ENCODE measurements at places on chromosomes 7 and 10.
A peak's percentile ranks its signal among the peaks of the same experiment; 100 is the strongest.

GRCh38 chr10:16360001-16360400 lies 76.8 kb upstream of the PTER start:
- DNase-seq = no peak

- no peak for DNase-seq
These were observed 7.2 kb upstream of the SNX10 start for GRCh38 chr7:26284477-26284876.

DNA sequence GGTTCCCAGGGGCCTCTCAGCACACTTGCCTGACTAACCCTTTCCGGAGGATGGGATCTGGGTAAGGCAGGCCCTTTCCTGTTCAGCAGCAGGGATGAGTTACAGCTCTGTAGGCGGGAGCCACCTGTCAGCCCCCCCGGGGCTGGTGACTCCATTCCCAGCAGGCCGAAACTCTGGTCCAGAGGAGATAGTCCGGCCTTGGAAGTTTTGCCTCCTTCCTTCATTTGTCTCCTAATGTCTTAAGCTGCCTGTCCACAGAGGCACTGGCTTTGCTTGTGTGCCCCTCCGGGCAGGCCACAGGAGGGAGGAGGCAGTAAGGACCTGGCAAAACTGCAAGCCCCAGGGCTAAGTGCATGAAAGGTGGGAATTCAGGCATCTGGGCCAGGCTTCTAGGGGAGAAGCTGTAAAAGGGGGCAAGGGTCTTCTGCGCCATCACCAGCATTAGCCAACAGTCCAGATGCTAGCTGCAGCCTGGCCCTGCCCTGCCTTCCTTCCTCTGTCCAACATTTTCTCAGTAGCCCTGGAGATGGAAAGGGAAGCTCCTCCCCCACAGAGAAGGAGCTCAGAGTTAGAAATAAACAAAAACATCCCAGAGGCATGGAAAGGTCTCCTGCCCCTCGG lies 1.2 kb downstream of the ADIRF start:
- peak; percentile 21 for DNase-seq

DNA sequence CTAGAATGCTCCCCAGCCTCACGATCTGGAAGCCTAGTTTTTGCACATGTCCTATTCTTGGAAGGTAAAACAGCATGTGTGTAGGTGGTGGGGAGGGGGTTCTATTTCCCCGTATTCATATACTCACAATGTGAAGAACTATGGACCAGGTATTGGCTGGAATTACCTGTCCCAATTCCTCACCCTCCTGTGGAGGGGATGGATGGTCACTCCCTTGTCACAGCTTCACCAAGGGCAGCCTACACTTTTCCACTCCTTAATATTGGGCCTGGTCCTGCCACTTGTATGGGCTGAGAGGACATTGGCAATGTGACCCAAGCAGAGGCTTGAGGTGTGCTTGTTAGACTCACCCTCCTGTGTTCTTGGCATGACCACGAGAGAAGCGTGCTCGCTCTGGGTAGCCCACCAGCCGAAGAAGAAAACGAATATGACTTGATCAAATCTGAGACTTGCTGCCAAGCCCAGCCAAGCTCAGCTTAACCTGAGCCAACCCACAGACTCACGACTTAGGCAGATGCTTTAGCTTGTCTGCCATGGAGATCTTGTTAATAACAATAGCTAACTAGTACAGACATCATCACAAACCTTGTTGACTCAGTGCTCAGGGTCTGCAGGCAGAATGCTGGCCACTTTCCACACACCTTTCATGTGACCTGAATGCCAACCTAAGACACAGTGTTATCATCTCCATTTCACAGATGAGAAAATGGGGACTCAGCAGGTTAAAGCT lies 17.2 kb downstream of the ZNF488 start:
- no peak for DNase-seq

GRCh38 chr10:61673360-61673759 lies 10.6 kb downstream of the CABCOCO1 start:
- DNase-seq = no peak

DNA sequence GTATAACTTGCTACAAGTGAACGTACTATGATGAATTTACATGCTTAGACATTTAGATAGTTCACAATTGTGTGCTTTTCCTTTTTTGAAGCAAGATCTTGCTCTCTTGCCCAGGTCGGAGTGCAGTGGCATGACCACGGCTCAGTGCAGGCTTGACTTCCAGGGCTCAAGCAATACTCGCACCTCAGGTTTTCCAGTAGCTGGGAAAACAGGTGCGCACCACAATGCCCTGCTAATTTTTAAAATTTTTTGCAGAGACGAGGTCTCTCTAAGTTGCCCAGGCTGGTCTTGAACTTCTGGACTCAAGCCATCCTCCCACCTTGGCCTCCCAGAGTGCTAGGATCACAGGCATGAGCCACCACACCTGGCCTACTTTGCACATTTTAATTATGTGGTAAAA lies 1.8 kb downstream of the GPR15LG start:
- DNase-seq = no peak

- no peak for DNase-seq
These were observed 20.0 kb downstream of the STRIP2 start for GRCh38 chr7:129454249-129454551.
